Dermis blood vessel endothelial cell (primary cell): ENCODE measurements at places on chromosomes 11 and 22. TPM values are rescaled to one million over a fixed set of nuclear protein-coding genes. Genes with fewer than 3 reads are reported as not detected.
A peak's percentile ranks its signal among the peaks of the same experiment; 100 is the strongest.

CD248 gene
- 0.23 and 0.68 TPM in 2 replicates for total RNA-seq

MMP12 gene
- total RNA-seq: not detected in 2 replicates

APOL5 gene
- not detected in 2 replicates for total RNA-seq

MRGPRX3 gene
- total RNA-seq: not detected in 2 replicates

USP47 gene
- total RNA-seq: 63.5 and 72.7 TPM in 2 replicates

TBX10 gene
- not detected in 2 replicates for total RNA-seq

TTC36 gene
- 2.5 and 3.2 TPM in 2 replicates for total RNA-seq

UPB1 gene
- total RNA-seq: 0.17 TPM in 1 of 2 replicates, not detected in the other

ADORA2A gene
- 11.4 and 16.2 TPM in 2 replicates for total RNA-seq

PHF21A gene
- 6.3 and 13.2 TPM in 2 replicates for total RNA-seq

XBP1 gene
- total RNA-seq: 93.3 and 165 TPM in 2 replicates

DNA sequence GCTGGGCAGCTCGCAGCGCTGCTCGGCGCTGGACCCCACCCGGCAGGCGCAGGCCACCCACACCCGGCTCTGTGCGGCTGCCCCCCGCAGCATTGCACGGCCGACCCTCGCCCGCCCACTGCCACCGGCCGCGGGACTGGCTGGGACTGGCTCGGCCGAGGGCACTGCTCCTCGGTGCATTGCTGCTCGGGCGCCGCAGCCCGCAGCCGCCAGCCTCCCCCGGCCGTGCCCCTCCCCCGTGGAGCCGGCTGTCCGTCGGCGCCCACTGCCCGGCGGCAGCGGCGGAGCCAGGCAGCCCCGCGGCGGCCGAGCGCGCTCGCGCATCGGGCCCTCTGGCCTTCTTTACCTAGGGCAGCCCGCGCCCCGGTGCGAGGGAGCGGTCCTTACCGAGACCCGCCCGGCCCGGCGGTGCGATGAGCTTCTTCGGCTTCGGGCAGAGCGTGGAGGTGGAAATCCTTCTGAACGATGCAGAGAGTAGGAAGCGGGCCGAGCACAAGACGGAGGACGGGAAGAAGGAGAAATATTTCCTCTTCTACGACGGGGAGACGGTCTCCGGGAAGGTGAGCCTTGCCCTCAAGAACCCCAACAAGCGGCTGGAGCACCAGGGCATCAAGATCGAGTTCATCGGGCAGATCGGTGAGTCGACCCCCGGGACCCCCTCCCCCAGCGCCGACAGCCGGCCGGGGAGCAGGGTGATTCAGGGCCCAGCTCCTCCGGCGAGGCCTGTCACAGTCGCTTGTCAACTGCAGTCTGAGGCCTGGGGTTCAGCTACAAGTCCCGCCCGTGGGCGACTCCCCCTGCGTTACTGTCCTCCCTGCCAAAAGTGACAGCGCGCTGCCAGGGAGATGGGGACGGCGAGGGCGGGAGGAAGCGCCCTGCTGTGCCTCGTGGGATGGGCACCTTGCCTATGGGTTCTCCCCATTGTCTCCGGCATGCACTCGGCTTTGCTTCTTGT lies 516 bp downstream of the VPS26B start:
- peak; percentile 55 for DNase-seq

DNA sequence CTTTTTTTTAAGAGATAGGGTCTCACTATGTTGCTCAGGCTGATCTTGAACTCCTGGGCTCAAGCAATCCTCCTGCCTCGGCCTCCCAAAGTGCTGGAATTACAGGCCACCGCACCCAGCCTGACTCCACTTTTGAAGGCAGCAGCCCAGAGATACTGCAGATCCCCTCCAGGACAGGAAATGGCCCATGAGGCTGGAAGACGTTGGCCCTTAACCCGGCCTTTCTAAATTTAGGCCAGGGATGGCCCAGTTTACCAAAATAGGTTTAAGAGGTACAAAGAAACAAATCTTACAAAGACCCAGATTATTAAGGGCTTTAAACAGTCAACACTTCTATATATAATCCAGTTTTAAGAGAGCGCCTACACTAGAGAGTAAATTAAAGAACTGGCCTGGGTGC lies 32.2 kb downstream of the CPT1A start:
- no peak for DNase-seq

DNA sequence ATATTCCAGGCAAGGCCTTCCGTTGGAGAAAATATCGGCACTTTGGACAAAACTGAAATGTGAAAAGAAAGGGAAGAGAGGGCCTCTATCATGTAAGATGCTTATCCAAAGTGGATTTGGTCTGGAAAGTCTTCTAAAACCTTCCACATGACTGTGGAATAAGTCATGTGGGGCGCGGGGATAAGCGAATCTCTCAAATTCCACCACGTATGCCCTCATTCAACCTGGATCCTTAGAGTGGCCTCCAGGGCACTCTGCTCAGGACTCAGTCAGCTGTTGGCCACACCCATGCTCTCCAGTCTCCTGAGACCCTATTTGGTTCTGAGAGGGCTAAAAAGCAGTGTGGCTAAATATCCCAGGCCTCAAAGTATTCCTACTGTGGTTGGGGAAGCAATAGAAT lies 2.0 kb upstream of the TIMP3 start:
- no peak for DNase-seq

DNA sequence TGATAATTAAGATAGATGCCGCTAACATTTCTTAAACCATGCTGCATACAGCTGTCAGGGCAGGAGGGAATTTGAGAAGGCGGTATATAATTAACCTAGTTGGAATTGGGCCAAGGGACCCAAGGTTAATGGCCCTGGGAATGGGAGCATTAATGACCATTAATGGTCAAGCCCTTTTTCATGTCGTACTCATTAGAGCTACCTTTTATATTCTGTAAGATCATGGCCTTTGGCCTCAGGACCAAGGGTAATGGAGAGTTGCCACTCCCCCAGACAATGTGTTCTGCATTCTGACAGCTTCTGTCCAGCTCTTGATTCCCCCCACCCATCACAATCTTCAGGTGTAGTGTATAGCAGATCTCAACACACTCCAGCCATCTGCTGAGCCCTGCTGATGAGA lies 111.6 kb downstream of the NTM start:
- no peak for DNase-seq

- DNase-seq: no peak
Measured at GRCh38 chr22:41674846-41675340, 13.8 kb downstream of the SNU13 start.

DNA sequence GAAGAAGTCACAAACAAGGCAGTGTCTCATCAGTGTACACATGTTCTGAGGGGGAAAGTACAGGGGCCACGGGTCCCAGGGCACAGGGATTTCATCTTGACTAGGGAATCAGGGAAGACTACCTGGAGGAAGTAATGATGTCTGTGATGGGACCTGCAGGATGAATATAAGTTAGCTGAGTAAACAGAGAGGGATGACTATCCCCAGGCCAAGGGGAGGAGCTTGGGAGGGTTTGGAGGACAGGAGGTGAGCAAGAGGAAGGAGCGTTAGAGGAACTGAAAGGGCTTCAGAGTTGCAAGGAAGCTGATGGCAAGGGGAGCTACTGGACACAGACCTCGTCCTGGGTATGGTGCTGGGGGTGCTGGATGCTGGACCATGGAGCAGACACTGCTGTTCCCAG lies 56.4 kb downstream of the TRAF6 start:
- no peak for DNase-seq

- DNase-seq: no peak
Measured at GRCh38 chr11:44835938-44836337, 109.2 kb downstream of the TSPAN18 start.

- no peak for DNase-seq
Measured at GRCh38 chr11:87926250-87926970, 248.8 kb downstream of the RAB38 start.

- DNase-seq: no peak
Measured at GRCh38 chr11:86692317-86692716, 19.9 kb upstream of the ME3 start.

- DNase-seq: no peak
Measured at GRCh38 chr22:25383278-25383820, 163.9 kb downstream of the CRYBB2 start.

GRCh38 chr22:48395201-48395600 lies 1432.5 kb downstream of the BRD1 start:
- DNase-seq: no peak

GRCh38 chr11:107157809-107158187 lies 139.5 kb upstream of the GUCY1A2 start:
- DNase-seq: no peak

- no peak for DNase-seq
Measured at GRCh38 chr11:44597358-44598012, 32.0 kb downstream of the CD82 start.

GRCh38 chr22:17976121-17976520 lies 48.2 kb downstream of the MICAL3 start:
- DNase-seq: no peak

- no peak for DNase-seq
Measured at GRCh38 chr22:28952857-28953256, 69.5 kb downstream of the ZNRF3 start.

DNA sequence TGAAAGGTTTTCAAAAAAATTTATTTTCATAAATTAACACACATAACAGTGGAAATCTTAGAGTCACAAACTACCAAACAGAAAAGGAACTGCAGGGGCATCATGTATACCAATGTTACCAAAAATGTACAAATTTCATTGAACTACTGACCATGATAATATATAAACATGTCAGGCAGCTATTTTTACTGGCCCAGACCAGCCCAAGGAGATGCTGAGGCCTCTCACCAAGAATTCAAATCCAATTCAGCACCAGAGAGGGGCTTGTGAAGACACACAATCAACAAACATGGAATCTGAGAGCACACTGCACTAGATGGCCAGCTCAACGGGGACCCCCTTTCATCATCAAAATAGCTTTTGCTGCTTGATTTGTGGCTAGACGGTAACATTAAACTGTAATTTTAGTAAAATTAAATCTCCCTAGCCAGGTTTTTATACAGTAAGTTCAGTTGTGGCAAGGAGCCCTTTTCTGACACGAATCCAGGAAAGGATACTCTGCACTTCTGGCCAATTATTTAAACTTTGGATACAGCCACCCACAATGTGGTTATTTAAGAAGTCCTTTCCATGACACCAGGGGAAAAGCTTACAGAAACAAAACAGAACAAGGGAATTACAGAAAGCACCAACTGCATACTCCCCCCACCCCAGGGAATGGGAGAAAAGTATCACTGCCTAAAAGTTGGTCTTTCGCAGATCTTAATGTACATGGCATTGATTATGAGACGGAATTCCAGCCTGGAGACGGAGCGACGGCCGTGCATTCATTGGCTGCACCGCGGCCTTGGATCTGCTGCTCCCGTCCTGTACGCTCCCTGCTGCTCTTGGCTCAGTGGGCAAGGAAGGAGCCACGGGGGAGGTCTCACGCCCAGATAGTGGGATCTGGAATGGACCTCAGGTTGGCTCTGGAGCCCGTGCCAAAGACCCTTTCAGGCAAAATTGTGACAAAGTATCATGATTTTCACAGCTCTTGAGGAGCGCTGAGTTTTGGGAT lies 19.6 kb upstream of the PISD start:
- DNase-seq: no peak

DNA sequence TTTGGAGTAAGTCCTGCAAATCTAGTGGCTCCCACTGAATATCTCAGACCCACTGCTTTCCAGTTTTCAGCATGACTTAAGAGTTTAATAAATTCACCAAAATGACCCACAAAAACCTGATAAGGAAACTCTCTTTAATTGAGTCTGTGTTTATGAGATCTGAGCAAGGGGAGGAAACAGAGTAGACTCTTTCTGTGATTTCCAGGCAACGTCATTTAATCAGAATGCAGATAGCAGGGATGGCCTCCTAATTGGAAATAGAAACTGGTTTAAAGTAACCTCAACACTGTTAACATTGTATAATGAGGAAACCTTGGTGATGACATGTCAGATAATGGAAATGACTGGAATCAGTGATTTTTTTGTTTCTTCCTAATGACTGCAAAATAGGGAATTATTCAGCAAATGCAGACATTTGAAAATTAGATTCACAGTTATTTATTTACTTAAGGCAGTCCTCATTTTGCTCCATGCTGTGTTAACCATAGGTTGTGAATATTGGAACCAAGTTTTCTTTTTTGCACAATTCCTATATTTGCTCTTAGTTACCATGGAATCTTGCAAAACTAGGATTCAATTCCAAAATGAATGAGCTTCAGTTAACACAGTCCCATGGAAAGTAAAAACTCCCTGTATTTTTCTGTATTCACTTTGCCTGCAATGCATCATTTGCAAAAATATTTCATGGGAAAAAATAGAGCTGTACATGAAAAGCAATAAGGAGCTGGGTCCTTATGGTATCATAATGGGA lies 1324.5 kb downstream of the LRRC4C start:
- no peak for DNase-seq

DNA sequence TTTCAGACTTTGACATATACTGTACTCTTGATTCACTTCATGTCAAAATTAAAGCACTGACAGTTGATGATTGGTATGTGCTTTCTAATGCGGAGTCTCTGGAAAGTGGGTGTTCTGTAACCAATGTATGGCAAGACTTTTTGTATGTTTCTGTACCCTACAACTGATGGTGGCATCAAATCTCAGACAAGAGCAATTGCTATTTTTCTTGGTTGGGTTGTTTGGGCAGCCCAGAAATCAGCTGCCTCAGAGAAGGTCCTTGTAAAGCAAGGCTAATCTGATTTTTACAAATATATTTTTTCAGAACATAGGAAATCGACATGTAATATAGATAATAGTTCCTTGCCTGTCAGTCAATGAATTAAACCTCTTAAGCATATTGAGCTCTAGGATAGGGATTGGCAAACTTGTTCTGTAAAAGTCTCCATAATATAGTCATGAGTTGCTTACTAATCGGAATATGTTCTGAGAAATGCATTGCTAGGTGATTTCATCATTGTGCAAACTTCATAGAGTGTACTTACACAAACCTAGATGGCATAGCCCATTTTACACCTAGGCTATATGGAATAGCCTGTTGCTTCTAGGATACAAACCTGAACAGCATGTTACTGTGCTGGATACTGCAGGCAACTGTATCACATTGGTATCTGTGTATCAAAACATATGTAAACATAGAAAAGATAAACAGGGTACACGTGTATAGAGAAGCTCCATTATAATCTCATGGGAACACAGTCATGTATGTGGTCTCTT lies 10.2 kb upstream of the OOSP4A start:
- DNase-seq: no peak

DNA sequence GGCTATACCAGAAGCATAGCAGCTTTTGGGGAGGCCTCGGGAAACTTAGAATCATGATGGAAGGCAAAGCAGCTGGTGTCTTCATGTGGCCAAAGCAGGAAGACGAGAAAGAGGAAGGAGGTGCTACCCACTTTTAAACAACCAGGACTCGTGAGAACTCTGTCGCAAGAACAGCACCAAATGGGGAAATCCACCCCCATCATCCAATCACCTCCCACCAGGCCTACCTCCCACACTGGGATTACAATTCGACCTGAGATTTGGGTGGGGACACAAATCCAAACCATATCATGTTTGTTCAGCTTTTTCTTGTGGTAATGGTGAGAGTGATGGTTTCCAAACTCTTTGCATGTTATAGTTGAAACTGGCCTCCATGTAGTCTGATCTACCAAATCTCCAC lies 32.5 kb upstream of the OR10D3 start:
- DNase-seq: no peak

- no peak for DNase-seq
Measured at GRCh38 chr11:2960139-2960538, 30.9 kb upstream of the PHLDA2 start.

DNA sequence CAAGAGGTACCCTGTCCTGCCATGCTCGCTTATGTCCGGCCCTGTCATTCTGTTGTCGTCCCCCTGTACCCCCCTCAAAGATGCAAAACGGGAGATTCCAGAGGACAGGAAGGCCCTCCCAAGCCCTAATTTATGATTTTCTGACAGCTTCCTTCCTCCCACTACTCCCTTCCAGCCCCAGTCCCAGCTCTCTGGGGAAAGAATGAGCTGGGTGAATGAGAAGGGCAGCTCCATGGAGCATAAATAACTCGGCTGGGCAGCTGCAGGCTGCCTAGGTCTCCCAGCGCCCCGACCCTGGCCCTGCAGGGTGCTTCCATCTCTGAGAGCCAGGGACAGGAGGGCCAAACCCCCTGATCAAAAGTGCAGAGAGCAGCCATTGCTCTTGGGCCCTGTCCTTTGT lies 3.9 kb upstream of the EMID1 start:
- DNase-seq: no peak
